ENCODE measurements at places on chromosomes 12 and 14.

DNA sequence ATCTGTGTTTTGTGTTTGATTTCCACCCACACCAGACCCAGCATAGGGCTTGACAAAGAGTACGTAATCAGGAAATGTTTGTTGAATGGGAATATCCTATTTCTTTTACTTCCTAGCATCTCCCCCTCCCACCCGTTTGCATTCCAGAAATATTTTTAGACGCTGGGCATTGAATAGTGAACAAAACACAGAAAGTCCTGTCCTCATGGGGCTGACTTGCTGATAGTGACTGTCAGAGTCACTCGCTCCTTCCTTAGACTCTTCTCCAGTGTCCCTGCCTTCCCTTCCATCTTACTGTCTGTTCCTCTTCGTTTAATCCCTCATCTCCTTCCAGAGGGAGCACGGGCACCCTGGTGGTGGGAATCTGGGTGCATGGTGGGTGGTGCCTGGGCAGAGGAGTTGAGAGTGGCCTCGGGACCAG is 53.6 kb downstream of the SLC25A47 start:
- DNase-seq = no peak

GRCh38 chr14:83470466-83470865 is 1936.8 kb upstream of the SEL1L start:
- no peak for DNase-seq

DNA sequence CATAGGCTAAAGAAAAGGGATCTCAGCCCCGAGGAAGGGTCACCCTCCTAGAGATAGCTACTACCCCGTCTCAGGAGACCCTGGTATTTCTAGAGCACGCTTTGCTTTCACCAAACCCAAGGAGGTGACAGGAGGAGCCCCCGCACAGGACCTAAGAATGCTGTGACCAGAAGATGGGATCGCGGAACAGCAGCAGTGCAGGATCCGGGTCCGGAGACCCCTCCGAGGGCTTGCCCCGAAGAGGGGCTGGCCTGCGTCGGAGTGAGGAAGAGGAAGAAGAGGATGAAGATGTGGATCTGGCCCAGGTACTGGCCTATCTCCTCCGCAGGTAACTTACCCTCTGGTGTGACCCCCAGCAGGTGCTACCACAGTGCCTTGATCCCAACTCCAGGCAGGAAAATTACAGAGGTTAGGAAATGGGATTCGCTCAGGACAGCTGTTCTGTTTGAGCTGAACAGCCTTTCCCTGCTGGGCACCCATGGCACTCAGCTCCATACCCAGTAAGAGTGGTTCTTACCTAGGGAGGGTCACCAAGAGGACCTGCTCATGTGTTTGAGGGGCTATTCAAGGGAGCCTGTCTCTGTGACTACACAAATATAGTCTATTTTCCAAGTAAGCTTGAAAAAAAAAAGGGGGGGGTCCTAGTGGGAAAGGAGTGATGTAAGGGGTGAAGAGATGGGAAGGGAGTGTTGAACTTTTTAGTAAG is 826 bp upstream of the NRL start:
- no peak for DNase-seq

- no peak for DNase-seq
Observed at GRCh38 chr14:28542040-28542439, 224.5 kb upstream of the FOXG1 start.

GRCh38 chr12:31315784-31316465 is 10.0 kb downstream of the SINHCAF start:
- DNase-seq = no peak

DNA sequence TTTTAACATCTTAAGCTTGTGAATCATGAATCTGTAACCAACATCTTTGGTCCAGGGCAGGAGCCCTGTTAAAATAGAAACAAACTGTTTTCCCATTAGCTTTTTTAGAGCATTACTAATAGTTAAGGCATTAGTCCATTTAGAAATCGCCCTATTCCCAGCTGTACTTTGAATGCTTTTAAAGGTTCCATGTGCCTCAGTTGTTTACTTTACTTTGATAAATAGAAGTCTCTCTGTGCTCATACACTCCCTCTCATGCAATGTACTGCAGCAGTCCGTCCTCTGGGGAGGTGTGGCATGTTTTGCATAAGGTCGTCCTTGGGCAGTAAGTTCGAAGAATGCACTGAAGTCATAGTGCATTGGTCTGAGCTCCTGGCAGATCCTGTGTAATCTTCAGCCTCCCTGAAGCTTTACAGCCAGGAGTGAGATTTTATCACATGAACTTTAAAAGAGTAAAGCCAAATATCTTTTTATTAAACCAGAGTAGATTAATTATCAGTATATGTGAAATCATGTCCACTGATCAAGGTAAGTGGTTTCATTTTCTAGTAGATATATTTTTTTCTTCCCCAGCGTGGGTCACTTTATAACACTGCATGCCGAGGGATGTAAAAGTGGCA is 134.7 kb downstream of the FGD4 start:
- no peak for DNase-seq

DNA sequence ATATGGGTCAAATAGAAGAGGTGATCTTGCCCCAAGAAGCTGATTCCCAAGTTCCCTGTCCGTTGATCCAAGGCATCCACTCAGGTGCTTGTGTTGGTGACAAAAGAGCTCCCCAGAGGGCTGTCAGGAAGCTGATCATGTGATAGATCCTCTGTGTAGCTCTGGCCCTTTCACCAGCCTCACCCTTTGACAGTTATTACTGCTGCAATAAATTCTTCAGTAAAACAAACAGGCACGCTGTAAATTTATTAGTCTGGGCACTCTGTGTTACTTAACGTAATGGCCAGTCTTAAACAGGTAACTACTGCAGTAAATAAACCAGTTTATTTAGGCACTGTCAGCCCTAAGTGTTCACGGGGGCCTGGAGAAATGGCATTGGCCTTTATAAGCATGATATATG is 473.9 kb downstream of the BCL11B start:
- no peak for DNase-seq

GRCh38 chr12:131137009-131137835 is 183.5 kb downstream of the ADGRD1 start:
- DNase-seq = no peak

DNA sequence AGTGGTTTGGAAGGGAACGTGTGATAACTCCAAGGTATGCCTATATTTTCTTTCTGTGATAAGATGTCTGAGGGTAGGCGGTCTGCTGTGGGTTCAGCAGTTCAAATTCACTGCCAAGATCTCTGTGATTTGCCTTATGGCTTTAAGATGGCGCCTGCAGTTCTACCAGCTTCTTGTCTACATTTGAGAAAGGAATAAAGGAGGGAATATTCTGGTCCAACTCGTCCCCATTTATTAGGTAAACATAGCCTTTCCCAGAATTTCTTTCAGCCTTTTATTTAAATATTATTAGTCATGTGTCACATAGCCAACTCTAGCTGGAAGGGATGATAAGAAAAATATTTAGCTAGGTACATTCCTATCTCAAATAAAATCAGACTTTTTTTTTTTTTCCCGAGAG is 48.8 kb downstream of the KCNJ8 start:
- no peak for DNase-seq

DNA sequence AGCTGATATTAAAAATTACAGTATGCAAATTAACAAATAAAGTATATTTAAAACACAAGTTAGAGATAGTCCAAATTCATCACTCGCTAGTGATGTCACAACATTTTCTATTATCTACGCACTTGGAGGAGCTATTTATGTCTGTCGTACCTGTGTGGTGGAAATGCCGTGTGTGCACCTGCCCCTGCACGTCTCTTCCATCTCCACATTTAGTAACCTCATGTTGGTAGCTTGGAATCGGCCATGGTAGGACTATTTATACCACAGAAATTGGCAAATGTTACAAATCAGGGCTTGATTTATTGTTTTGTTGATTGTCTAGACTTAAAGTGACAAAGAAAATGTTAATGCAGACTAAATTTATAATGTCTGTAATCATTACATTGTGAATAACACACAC is 62.6 kb upstream of the NTF3 start:
- no peak for DNase-seq

- DNase-seq = no peak
Observed at GRCh38 chr12:91142221-91142631, 30.9 kb upstream of the LUM start.

DNA sequence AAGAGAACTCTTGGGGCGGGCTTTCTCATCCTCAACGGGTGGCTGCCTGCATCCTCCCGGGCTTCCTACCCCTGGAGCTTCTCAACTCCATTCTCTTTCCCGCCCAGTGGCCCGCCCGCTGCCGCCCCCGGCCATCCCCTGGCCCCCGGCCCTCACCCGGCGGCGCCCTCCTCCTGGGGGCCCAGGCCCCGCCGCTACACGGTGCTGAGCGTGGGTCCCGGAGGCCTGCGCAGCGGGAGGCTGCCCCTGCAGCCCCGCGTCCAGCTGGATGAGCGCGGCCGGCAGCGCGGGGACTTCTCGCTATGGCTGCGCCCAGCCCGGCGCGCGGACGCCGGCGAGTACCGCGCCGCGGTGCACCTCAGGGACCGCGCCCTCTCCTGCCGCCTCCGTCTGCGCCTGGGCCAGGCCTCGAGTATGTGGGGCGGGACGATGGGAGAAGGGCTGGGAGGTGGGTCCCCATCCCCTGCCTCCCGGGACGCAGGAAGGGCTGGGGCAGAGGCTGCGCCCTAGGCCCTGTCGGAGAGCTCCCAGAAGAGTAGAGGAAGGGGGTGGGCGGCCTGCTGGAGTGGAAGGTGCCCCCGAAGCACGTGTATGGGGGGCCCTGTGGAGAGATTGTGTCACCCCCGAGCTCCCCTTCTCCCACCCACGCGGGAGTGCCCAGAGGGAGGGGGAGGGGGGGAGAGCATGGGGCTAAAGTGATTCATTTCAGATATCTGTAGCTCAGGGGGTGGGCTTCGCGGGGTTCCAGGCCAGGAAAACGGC is 1.5 kb downstream of the LAG3 start:
- DNase-seq = peak; percentile 53

GRCh38 chr12:111447571-111448265 is 42.0 kb downstream of the SH2B3 start:
- DNase-seq = no peak

DNA sequence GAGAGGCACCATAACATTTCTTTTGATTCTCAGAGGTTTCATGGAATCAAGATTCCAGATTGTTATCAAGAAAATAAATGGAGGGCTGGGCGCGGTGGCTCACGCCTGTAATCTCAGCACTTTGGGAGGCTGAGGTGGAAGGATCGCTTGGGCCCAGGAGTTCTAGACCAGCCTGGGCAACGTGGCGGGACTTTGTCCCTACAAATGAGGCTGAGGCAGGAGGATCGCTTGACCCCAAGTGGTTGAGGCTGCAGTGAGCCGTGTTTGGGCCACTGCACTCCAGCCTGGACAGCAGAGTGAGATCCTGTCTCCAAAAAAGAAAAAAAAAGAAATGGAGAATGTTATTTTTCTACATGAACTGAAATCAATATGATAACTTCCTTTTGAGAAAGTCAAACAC is 1.3 kb downstream of the SLC39A9 start:
- no peak for DNase-seq

DNA sequence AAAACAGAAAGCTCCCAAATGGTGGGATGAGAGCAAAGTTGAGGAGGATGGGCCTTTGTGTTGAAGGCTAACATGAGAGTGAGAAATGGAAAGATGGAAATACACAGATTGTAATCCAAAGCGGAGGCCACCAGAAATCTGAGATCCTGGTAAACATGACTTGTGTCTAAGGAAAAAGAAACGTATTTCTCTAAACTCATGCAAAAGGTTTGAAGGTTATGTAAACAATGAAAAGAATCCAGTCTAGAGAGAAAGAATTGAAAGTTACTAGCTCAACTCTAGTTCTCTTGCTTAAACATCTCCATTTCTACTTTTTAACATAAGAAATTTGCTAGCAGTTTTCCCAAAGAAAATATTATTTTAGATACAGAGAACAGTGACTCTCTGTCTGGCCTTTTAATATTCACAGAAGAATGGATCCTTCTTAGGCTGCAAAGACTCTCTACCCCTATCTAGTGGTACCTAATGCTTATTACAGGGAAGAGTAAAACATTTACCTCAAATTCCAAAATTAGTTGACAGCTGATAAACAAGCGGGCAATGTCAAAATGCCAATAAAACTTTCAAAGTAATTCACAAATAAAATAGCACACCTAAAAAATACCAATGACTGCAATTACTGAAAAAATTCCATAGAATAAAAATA is 75.8 kb upstream of the SOX5 start:
- DNase-seq = no peak

- no peak for DNase-seq
Observed at GRCh38 chr12:51008329-51009055, 17.7 kb downstream of the SLC11A2 start.

GRCh38 chr14:38143170-38143569 is 64.5 kb upstream of the SSTR1 start:
- DNase-seq = no peak

DNA sequence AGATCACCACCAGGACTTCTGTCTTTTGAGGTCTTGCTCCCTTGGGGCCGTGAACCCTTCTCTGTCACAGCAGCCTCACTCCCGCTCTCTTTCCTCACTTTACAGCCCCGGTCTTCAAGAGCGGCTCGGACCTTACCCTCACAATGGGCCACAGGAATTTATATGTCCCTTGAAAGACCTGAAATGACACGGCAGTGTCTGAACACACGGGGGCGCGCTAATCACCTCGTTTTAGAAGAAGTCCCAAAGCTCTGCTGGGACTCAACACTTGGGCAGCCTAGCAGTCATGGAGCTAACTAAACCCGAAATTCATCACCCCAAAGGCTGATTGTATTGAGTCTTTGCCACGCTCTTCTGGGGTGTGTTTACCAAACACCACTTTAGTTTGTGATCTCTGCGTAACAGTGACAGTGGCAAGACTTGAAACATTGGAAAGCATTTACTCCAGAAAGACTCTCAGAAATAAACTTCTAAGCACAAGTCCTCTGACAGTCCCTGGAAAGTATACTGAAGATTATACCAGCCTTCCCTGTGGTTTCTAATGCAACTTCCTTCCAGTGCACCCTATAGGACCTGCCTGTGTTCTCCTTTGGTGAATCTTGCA is 29.0 kb downstream of the SERPINA11 start:
- DNase-seq = peak; percentile 78

GRCh38 chr12:126558219-126558618 is 1493.0 kb downstream of the AACS start:
- no peak for DNase-seq

GRCh38 chr12:94033101-94033500 is 115.3 kb upstream of the PLXNC1 start:
- DNase-seq = no peak

GRCh38 chr12:30977537-30978349 is 51.2 kb downstream of the TSPAN11 start:
- DNase-seq = no peak

DNA sequence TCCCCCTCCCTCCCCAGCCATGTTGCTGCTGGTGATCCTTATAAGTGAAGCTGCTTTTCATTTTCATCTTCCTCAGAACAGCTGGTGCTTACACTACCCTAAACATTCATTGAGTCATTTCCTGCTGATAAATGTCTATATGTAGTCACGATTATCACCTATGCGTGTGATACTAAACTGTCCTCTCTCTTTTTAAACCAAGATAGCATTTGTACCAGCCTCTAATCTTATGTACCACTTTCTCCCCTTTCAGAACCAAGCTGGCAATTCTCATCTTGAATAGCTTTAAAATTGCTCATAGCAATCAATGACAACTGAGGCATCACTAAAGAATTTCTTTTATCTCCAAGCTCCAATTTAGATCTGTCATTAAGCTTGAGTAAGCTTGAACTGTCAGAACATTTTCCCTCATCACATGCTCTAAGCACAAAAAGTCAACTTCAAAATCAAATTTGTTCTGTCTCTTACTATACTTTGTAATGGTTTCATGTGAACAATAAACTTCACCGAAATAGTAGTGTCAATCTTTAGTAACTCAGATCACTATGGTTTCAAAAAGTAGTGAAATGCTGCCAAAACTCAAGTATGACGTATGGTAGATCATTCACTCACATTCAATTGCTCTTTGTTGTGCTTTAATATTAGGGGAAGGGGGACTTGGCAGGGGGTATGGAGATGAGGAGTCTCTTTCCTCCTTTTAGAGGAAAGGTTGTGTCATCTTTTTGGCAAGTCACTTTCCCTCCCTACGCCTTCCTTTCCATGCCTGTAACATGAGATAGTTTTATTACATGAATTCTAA is 178.1 kb upstream of the NOVA1 start:
- no peak for DNase-seq
